Activated CD4-positive, alpha-beta T cell treated with anti-CD3 and anti-CD28 coated beads, Interleukin-2, amount 50 U/mL, for 1 hour (primary cell): ENCODE measurements at places on chromosomes 3 and 15.

DNA sequence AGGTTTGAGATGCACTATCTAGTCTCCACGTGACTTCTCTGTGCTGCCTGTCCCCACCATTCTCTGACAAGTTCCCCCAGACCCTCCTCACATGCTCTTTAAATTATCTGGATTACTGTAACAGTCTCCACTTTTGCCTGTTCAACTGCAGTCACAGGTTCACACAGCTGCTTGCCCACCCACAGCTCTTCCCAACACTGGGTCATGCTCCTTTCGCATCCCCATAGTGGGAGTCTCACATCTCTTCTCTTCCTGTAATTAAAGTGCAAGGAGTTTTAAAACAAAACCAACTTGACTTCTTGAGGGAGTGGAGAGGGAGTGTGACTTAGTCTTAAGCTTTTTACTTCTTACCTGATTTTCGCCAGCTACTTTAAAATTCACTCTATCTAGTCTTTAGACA lies 178.8 kb downstream of the PLCL2 start:
- DNase-seq, result no peak

DNA sequence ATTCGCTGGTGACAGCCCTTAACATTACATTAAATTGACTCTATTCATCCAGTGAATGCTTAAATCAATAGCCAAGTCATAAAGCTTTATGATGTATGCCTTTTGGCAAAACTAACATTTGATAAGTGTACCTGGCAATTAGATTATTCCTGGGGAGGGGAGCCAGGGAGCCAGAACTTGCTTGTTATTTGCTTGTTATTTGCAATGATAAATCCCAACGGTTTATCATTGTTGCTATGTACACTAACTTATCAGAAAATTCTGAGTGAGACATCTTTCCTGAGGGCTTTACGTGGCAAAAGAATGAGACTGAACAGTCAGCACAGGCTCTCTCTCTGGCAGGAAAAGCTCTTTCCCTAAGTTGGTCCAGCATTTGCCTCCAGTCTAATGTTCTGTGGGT lies 35.8 kb upstream of the FBN1 start:
- DNase-seq, result no peak

DNA sequence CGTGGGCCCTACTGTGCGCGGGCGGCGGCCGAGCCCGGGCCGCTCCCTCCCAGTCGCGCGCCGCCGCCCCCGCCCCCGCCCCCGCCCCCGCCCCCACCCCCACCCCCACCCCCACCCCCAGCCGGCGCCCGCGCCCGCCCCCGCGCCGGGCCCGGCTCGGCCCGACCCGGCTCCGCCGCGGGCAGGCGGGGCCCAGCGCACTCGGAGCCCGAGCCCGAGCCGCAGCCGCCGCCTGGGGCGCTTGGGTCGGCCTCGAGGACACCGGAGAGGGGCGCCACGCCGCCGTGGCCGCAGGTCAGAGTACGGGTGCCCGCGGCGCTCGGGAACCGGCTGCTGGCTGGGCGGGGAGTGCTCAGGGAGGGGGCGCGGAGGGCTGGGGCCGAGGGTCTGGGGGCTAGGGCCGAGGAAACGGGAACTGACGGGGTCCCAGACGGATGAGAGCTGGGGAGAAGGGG lies 1.1 kb upstream of the PPARG start:
- DNase-seq, result no peak

DNA sequence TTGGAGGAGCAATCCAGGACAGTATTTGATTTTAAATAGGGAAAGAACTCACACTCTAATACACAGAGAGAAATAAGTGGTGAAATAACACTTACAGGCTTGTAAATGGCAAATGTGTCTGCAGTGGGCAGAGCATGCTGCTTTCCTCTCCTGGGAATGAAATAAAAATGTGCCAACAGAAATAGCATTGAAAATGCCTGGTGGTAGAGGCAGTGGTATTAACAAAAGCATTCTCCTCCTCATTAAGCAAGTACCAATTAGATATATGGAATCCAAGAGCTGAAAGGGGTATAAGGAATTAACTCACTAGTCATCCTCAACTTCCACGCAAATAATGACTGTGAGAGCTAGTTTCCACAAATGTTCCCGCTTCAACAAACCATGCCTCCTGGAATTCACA lies 364.1 kb upstream of the KCNMB2 start:
- no peak for DNase-seq

DNA sequence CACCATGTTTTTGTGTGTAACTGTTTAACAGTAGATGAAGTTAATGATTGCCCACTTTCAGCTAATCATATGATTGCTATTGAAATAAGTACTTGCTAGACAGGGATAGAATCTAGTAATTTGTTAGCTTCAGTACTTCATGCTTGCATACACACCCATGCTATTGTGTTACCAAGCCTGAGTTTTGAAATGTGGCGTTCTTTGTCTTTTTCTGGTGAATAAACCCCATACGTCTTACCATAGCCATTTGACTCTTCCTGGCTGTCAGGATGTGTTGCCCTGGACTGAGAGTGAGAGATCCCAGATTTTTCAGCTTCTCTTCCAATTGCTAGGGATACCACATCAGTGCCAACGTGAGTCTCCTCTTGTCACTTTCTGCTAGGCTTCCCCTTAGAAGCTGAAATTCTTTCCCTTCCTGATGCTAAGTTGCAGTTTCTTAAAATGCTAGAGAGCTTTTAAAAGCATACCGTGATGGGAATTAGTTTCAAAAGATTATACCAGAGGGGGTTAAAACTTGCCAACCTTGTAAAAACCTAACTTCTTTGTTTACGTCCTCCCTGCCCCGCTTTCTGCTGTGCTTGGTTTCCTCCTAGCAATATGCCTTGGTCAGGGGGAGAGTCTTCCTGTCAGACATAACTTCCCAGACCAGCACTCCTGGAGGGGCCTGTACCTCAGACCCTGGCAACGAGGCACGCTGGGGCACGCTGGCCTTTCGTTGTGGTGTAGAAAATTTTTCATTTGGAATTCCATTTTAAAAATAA lies 62.9 kb upstream of the ULK4 start:
- DNase-seq, result no peak

GRCh38 chr3:25038922-25039321 lies 389.1 kb upstream of the RARB start:
- no peak for DNase-seq

DNA sequence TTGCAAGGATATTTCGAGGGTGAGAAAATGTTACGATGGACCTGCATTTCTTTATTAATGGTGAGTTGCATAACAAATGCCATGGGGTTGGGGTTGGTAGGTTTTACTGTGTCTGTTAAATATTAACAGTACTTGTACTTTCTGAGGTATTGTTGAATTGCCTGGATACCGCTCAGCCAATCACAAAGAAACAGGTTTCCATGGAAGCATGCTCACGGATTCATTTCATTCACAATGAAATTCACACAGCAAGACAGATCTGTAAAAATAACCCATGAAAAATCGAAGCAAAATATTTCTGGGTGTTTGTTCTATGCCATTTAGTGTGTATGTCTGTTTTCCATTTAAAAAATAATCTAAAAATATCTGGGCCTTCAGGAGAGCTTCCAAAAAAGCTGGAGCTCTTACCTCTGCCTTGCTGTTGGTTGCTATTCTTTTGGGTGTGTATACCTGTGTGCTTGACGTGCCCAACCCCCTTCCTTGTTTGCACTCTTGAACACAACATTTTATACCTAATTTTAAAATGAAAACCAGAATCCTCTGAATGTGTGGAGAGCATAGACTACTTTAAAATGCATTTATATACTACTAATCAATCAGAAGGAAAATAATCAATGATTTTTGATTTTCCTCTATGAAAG lies 479.8 kb upstream of the TBL1XR1 start:
- no peak for DNase-seq

- DNase-seq, result no peak
These were observed 16.5 kb downstream of the AADACL2 start for GRCh38 chr3:151750181-151750580.

DNA sequence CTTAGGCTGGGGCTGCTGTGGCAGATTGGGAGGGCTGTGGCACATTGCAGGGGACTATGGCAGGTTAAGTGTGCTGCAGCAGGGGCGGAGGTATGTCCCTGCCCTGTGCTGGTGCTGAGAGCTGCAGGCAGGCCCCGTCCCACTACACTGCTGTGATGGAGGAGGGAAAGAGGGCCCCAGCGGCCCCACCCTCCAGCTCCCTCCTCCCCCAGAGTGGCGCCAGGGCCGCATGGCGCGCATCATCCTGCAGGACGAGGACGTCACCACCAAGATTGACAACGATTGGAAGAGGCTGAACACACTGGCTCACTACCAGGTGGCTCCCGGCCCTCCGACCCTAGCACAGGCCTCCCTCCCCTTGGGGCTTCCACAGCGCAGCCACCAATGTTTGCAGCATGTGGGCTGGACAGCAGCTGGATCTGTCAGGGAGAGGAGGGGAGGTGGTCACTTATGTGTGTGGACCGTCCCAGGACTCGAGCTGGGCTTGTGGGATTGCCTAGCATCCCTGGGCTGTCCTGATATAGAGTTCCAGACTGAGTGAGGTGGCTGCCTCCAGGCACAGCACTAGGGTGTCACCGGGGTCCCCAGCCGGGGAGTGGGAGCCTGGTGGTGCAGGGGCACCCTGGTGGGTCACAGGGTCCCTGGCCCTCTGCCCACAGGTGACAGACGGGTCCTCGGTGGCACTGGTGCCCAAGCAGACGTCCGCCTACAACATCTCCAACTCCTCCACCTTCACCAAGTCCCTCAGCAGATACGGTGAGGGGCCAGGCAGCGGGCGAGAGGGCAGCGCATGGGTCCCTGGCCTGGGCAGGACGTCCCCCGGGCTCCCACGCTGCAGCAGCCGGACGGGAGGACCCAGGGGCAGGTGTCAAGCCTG lies 46.1 kb downstream of the PLXNA1 start:
- DNase-seq, result no peak

DNA sequence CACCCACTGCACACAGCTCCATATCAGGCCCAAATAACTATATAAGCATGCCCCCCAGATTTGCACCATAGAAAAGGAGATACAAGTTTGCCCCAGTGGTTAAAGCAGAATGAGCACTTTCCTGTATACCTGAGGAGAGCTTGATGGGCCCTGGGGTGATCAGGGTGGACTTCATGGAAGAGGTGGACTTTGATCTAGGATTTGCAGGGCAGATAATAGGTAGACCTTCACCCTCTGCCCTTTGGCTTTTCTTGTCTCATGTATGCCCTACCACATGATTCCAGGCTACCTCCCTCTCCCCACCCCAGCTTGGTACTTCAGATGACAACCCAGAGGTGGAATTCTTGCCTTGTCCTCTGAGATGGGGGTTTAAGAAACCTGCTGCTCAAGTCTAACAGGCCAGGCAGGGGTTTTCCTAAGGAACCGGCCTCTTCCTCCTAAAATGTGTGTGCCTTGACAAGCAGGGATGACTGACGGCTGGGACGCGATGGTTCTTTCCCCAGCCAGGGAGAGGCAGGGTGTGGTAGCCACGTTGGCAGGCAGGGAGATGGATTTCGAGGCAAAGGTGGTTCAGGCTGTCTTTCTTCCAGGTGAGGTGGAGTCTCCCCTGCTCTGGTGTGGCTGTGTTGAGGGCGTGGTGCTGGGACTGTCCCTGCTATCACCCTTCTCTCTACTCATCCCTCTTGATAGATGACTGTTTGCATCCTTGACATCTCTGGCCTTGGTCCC lies 6.6 kb upstream of the RHCG start:
- DNase-seq, result no peak

DNA sequence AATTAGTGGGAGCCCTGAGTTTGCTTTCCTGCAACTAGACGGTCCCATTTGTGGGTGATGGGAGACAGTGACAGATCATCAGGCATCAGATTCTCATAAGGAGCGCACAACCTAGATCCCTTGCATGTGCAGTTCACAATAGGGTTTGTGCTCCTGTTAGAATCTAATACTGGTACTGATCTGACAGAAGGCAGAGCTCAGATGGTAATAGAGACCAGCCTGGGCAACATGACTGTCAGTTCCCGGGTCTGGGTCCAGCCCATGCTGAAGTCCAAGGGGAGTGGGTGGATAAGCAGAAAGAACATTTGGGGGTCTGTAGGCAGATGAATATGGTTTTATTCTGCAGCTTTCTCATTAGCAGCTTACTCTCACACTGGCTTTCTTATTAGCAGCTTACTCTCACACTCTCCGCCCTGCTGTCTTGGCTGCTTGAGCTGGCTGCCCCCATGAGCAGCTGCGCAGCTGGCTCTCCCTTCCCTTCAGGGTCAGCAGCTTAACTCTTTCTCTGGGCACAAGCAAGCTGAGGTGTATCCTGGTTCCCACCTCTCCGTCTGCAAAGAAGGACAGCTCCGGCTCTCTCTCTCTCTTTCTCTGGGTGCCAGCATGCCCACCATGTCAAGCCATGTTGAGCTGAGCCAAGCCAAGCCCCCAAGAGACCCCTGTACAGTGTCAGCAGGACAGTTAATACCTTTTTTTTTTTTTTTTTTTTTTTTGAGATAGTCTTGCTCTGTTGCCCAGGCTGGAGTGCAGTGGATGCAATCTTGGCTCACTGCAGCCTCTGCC lies 46.5 kb downstream of the KLHDC8B start:
- no peak for DNase-seq

DNA sequence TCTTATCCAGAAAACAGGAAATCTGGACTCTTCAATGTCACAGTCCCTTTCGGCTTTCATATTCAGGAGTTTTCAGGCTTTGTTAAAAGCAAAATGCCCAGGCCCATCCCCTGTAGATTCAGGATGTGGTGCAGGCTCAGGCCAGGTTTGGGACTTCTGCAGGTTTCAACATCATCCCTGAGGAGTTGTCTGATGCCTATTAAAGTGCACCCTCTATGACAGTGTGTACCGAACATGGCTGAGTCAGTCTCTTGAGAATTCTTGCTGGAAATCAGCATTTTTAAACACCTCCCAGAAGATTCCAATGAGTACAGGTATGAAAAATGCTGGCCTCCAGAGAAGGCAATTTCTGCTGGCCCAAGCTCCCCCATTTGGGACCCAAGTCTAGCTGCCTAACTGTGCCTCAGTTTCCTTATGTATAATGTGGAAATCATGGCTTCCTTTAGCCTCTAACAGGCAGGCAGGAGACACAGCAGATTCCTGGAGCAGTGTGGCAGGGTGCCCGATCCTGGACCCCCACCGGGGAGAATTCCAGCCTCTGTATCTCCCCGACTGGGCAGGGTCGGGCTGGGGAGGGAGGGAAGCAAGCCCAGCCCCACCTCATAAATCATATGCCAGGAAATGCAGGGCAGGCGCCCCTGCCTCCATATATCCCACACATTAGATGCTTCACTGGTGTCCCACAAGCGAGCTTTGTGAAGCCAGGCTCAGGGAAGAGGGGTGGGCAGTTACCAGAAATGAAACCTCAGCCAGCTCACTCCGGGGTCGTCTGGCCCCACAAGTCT lies 44.4 kb upstream of the SLC6A11 start:
- no peak for DNase-seq

DNA sequence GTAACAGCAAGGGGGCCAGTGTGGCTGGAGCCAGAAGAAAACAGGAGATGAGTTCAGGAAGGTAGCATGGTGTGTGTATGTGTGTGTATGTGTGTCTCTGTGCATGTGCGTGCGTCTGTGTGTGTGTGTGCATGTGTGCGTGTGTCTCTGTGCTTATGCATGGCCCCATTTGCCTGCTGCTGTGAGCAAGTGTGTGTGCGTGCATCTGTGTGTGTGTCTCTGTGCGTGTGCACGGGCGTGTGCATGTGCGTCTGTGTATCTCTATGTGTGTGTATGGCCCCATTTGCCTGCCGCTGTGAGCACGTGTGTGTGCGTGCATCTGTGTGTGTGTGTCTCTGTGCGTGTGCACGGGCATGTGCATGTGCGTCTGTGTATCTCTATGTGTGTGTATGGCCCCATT lies 7.1 kb upstream of the EEFSEC start:
- DNase-seq, result no peak

- no peak for DNase-seq
These were observed 312.7 kb downstream of the TLE3 start for GRCh38 chr15:69784798-69785566.
